ENCODE measurements at places on chromosomes 3 and 15.

DNA sequence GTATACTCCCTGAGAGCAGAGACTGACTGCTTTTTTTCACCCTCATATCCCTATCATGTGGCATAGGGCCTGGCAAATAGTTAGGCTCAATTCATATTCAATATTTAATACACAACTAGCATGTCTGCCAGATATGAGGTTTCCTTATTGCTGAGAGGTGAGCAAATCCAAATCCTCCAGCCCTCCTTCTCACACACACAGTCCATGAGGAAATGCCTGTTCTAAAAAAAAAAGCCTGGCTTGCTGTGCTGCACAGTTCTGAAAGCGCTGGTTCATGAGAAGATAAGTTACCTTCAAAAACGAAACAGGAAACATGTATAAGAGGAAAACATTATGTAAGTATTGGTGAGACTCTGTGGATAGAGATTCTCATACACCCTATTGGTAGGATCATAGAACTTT, 15.5 kb upstream of the ACAP2 start:
- no peak for DNase-seq

- DNase-seq, result no peak
Observed at GRCh38 chr15:29938361-29939335, 116.4 kb upstream of the TJP1 start.

GRCh38 chr3:140035871-140036270, 100.9 kb downstream of the CLSTN2 start:
- DNase-seq, result no peak

GRCh38 chr3:129282727-129283327, 4.2 kb downstream of the HMCES start:
- no peak for DNase-seq

DNA sequence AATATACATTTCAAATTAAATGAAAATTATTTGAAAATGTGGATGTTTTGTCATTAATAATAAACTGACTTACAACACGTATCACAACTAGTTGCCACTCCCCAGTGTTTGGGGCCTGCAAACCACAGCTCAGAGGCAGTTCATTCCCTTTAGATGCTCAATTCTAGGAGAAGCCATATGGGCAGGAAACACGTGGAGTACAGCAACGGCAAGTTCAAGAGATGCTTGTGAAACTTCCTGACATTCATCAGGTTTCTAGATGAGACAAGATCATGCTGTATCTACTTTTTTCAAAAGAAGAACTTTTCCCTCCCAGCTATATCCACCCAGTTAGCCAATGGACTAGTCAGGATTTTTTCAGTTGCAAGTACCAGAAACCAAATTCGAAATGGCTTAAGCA, 17.6 kb upstream of the PLA2G4D start:
- DNase-seq, result no peak

DNA sequence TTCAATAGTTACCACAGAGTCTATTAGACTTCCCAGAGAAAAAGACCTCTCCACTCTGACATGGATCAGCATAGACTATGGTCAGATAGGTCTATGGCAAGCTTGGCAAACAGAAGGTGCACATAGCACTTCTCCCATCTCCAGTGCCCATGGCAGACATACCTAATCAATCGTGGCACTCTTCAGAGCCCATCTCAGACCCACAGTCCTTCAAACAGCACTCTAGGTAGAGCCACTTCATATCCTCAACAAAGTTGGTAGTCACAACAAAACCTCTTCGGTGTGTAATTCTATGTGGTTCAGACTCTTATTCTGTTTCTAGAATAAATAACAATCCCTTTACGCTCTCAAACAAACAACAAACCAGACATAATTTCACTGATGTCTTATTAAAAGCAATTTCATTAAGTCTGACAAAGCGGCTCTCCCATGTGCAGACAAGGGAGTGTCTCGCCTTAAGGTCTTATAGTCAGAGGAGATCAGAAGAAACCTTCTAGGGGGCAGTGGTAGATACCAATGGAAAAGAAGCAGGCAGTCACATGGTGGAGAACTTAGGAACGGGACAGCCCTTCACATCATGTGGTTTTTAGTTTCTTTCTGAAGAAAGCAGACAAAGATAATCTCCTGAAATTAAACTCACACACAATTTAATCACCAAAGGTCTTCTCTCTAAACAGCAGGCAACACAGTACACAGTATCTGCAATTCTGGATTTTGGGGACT, 483.4 kb downstream of the FOXP1 start:
- no peak for DNase-seq

- DNase-seq, result no peak
Observed at GRCh38 chr3:74591946-74592345, 22.5 kb downstream of the CNTN3 start.

GRCh38 chr15:100926971-100927756, 8.0 kb downstream of the LRRK1 start:
- DNase-seq, result no peak

DNA sequence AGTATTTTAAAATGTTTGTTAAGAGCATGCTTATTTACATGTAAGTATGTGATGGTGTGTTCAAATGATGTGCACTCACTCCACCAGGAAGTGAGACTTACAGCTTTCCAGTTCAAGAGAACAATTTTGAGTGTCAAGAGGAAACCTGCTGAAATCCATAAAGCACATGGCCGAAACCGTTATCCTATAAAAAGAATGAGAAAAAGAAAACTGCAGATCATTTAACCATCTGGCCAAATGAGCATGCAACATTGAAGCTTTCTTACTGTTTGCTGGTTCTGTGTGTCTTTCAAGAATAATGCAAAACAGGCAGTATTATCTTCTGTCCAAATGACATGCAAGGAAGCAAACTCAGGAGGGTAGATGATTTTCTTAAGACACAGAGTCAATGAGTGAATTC, 26.3 kb downstream of the GABRR3 start:
- no peak for DNase-seq

- no peak for DNase-seq
Observed at GRCh38 chr3:104428337-104428925, 938.3 kb upstream of the ALCAM start.

DNA sequence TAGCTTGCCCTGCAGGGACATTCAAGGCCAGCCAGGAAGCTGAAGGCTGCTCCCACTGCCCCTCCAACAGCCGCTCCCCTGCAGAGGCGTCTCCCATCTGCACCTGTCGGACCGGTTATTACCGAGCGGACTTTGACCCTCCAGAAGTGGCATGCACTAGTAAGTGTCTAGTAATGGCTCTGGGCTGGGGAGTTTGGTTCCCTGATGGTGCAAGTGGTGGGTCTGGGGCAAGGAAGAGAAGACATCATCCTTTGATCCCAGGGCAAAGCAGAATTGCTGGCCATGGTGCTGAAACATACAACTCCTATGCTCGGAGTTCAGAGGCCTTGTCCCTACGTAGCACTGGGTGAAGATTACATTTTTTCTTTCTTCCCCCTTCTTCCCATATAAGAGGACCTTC, 311.4 kb downstream of the EPHB1 start:
- DNase-seq, result no peak

DNA sequence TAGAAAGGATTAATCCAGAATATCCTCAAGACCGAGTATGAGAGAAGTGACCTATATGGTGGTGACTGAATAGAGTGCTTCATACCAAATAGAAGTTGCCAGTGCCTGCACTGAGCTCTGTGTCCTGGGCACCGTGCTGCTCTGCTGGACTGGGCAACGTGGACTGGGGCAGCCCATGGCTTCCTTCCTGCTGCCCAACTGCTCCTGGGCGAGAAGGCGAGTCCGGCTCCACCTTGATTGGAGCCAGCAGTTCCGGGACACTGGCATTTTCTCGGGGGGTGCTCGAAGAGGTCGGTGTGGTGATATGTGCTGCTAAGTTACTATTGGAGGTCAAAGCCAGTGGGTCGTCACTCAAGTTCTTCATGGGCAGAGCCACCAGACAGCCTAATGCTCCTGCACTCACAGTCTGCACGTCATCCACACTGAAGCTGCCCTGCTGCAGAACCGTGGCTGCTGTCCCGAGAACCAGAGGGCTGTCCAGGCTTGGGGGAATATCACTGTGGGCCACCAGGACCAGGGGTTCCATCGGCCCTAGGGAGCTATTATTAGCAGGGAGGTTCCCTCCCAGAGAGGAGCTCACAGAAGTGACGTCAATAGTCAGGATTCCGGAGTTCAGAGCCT, 14.1 kb downstream of the ZXDC start:
- no peak for DNase-seq

DNA sequence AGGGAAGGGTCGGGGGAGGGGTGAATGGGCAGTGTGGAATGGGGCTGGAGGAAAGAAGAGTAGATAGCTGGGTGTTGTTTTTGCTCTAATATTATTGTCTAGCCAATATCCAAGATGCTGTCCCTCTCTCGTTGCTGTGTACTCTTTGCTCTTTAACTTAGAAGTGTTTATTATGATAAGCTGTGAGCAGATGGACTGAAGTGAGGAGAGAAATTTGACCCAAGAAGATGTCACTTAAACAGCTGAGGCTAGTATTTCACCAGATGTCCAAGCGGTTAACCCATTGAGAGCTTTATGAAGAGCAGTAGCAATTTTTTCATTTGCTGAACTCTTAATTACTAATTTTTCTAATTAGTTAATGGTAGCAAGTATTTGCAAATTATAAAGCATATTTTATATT, 212.2 kb upstream of the TP63 start:
- no peak for DNase-seq

- DNase-seq, result no peak
Observed at GRCh38 chr15:58977887-58978286, 9.6 kb upstream of the RNF111 start.

GRCh38 chr3:33440328-33441224, at the start of gene UBP1:
Gene UBP1 (minus strand): TSS chr3:33440405. CDS start chr3:33439848, 557 bp downstream.
- peak; percentile 95 for DNase-seq

DNA sequence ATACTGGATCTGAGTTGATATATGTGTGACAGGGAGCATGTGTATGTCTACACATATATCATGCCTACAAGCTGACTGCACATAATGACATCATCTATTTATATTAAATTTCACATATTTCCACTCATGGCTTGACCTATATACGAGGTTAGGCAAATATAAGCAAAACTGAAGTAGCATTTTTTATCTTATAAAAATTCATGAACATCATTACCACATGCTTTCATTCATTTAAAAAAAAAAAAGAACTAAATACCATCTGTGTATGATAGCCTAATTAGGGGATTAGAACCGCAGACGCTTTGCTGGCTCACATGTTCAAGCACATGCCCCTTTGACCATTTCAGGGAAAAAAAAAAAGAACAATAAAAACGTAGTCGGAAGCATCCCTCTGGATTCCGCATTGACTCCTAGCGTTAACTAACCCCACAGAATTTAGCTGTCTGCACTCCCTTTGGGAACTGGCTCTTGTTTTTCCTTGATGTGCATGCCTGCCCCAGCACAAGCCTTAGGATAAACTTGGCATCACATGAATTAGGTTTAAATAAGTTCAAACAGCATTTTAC, 888.4 kb downstream of the ROBO1 start:
- no peak for DNase-seq

DNA sequence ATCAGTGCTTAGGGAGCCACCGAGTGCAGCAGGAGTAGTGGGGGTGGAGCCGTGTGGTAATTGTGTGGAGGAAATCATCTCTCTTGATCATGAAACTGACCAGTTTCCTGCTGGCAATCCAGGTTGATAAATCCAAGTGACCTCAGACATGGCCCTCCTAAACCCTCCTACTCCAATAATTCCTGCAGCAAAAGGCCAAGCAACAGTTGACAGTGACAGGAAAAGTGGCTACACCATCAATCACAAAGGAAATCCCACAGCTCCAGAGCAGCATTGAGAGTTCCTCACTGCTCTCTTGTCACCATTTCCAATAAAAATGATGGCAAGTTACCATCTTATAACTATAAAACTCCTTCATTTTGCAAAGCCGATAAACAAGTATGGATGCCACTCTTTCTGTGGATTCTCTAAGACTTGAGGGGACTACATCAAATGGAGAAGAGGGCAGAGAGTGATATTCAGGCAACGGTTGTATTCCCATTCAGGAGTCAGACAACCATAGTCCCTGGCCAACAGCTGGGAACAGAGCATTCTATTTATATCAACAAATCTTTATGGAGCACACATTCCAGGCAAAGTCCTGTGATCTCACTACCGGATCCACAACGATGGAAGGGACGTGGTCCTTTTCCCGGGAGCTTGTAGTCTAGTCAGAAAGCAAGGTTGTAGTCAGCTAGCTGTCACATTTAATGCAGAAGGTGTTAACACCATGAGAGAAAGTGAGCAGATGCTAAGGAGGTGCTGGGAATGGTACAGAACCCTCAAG, 312.5 kb upstream of the CTNNB1 start:
- no peak for DNase-seq

GRCh38 chr3:192408007-192408646, 319.2 kb downstream of the FGF12 start:
- DNase-seq, result no peak

- DNase-seq, result no peak
Observed at GRCh38 chr15:62977952-62978811, 64.4 kb upstream of the TPM1 start.

DNA sequence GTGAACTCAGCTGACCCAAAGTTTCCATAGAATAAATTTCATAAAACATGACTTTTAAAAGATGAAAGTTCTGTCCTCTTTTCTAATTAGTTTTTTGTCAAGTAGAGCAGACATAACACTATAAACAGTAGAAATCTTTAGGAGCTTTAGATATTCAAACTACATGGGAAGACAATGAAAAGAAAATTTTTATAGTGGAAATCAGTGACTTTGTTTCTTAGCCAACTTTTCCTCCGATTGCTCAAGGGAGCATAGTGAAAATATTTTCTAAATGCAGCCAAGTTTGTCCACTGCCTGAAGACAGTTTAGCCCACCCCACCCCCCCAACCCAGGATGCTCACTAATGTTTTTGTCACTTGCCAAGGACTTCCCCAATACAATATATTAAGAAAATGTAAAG, 114.9 kb downstream of the PLD1 start:
- no peak for DNase-seq

- no peak for DNase-seq
Observed at GRCh38 chr3:13538520-13539291, 10.2 kb upstream of the FBLN2 start.

DNA sequence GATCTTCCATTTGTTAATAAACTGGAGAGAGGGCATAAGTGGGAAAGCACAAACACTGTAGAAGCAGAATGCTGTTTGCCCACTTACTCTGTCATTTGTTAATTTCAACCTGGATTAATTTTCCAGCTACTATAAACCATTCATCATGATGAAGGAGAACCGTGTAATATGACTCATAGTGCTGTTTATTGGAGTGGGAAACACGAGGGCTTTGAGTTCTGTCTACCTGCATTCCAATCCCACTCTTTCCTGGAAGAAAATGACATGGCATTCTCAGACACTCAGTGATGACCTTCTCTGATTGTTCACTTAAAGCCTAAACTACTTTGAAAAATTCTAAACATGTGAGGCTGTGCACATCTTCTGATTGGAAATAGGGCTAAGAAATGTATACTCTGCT, 826.7 kb downstream of the AGBL1 start:
- no peak for DNase-seq

- DNase-seq, result no peak
Observed at GRCh38 chr3:101204246-101204645, 116.1 kb downstream of the IMPG2 start.

GRCh38 chr3:120640231-120640630, 41.8 kb downstream of the HGD start:
- no peak for DNase-seq

- DNase-seq, result no peak
Observed at GRCh38 chr3:121752261-121752660, 2.7 kb upstream of the GOLGB1 start.
